ENCODE measurements at places on chromosomes 5 and 9.

DNA sequence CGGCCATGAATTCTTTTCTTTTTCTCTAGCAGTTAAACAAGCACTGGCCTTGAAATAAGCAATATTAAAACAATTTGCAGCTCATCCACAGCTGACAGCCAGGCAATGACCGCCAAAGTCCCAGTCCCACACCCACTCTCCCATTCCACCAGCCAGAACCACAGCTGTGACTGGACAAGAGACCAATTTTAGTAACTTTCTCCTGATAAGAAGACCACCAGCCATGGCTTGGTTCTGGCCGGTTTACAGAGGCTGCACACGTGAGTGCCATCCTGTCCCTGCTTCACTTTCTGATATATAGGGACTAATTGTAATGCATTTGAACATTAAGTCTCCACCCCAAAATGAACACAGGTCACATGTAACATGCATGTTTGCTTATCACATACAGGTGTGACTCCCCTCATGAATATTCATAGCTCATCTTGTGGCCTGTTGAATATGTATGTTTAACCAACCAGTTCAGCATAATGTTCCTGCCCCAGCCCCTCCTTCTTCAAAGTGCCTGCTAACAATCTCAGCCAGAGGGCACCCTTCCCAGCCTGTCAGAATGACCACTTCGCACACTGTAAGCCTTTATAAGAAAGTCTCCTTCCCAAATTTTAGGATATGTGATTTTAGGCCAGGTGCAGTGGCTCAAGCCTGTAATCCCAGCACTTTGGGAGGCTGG, 23.9 kb upstream of the FANCC start:
- no peak for DNase-seq

- peak; percentile 68 for DNase-seq
Measured at GRCh38 chr9:68705531-68706362, 707 bp downstream of the PIP5K1B start.

DNA sequence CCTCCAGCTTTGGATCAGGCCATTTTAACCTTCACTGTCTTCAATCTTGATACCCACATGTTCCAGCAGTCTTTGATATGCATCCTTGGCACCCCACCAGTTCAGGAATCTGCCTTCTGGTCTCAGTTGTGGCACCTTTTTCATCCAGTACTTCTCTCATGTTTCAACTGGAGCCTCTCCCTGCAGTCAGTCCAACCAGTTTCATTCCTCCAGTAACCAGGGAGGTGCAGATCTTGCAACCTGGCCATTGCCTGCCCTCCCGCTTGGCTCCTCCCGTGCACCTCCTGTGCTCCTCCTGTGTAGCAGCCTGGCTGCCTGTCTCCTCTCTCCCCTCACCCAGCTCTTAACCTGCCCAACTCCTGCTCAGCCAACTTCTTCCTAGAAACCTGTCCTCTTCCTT, 20.2 kb downstream of the FUBP3 start:
- DNase-seq: no peak

DNA sequence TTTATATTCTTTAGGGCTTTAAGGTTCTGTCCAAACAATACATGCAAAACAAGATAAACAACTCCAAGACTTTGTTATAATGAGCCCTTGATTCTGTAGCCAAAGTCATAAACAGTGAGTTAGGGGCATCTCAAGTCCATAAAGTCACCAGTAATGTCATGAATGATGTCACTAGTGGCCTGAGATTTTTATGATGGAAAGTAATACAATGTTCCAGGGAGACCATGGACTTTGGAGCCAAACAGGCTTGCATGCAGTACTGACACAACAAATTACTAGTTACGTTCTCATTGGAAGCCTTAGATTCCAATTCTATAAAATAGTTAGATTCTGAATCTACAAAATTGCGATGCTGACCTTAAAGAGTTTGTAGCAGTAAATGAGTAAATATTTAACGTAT, 280.0 kb downstream of the HINT1 start:
- DNase-seq: no peak

DNA sequence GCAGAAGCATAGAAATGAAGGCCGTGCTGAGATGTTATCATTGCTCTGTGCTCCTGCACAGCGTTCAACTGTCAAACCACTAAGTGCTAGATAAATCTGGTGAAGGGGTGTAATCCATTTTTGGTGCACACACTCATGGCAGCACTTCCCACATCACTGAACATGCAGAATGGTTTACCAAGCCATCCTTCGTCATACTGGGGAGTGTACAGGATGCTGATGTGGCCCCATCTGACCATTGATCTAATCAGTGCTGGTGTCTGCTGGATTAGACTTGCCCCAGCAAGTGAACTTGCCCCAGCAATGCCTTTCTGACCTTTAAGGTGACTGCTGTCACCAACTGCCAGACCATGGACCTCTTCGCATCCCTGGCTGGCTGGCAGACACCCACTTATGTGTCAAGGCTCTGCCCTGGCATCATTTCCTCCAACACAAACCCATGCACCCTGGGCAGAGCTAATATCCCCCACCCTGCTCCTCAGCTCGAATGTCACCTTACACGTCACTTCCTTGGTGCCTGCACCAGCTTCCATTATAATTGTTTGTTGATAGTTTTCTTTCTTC, 4.2 kb upstream of the SEMA4D start:
- no peak for DNase-seq

DNA sequence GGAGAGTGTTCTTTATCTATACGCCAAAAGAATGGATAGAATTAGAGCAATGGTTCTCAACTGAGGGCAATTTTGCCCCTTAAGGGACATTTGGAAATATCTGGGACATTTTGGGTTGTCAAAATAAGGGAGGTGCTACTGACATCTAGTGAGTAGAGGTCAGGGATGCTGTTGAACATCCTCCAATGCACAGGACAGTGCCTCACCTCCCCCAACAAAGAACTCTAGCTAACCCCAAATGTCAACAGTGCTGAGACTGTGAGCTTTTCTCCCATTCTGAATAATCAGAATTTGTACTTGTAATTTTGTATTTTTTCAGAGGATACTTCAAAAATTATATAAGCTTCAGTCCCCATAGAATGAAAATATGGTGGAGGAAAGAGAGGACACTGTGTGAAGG, 8.6 kb upstream of the SMC5 start:
- no peak for DNase-seq

DNA sequence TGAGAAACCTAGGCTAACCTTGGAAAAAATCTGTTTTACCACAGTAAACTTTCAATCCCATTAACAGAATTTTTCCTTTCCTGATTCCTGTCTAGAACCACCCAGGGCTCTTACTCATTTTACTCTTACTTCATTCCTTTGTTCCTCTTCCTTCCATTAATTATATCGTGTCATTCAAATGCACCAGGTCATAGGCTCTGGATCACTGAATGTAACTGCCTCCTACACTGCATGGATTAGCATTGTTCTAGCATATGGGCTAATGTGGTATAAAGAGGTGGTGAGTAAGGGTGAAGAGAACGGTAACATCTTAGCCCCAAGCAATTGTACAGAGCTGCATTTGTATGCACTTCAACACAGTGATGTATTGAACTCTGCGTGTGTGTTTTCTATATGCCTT, 49.5 kb upstream of the SPINK5 start:
- DNase-seq: no peak

DNA sequence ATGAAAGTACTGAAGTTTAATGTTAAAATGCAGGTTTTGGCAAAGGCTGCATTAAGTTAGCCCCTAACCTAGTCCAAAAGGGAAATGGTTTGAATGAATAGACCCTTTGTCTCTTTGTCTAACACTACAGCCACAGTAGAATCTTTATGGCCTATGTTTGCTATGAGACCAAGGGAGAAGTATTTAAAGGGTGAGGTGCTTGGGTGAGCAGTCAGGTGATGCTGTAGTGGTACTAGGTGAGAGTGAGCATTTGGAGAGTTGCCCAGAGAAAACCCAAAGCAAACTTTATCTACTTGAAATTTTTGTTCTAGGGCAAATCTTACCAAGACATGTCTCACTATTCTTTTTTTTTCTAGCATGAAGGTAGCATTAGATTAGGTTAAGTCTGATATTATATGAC, 1961.4 kb upstream of the WWC1 start:
- DNase-seq: no peak

- DNase-seq: peak; percentile 35
Measured at GRCh38 chr9:97505845-97506244, 4.4 kb downstream of the TMOD1 start.

- no peak for DNase-seq
Measured at GRCh38 chr9:77556396-77556795, 91.7 kb downstream of the GNA14 start.

DNA sequence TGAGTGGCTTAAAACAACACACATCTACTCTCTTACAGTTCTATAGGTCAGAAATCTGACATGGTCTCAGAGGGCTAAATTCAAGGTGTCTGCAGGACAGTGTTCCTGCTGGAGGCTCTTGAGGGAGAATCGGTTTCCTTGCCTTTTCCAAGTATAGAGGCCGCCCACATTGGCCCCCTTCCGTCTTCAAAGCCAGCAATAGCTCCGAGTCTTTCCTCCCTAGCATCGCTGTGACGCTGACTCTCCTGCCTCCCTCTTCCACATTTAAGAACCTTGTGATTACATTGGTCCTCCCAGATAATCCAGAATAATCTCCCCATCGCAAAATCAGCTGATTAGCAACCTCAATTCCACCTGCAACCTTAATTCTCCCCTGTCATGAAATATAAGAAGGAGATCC, 81.3 kb upstream of the IER5L start:
- no peak for DNase-seq

DNA sequence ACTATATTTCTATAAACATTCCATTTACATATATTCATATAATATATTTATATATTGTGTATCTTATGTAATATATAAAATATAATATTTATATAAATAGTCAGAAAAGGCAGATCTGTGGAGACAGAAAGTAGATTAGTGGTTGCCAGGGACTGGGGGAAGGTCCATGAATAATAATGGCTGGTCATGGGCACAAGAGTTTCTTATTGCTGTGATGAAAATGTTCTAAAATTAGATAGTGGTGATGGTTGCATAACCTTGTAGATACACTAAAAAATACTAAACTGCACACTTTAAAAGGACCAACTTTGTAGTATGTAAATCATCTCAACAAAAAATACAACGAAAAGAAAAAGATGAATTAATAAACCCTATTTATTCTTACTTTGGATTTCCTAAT, 47.3 kb downstream of the NUP155 start:
- DNase-seq: no peak

GRCh38 chr9:112361601-112362000, 18.3 kb upstream of the HSDL2 start:
- DNase-seq: peak; percentile 77

- DNase-seq: no peak
Measured at GRCh38 chr5:137668637-137669036, 67.3 kb downstream of the KLHL3 start.

- no peak for DNase-seq
Measured at GRCh38 chr5:88660947-88661805, 221.8 kb downstream of the MEF2C start.

DNA sequence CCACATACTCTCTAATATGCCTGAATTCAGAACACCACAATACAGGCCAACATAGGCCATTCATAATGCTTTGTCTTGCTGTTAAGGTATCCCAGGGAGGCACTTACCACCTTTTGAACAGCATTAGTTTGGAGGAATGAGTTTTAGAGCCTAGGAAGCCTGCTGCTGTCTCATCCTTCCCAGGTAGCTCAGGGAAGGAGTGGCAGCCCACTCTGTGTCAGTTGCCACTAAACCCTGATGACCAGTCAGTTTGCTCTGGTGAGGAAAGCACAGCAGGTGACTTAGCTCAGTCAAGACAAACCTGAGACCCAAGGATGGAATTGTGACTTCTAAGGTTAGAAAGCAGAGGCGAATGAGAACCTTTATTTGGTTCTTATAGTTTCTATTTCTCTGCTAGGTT, 337.4 kb upstream of the ATP10B start:
- no peak for DNase-seq

DNA sequence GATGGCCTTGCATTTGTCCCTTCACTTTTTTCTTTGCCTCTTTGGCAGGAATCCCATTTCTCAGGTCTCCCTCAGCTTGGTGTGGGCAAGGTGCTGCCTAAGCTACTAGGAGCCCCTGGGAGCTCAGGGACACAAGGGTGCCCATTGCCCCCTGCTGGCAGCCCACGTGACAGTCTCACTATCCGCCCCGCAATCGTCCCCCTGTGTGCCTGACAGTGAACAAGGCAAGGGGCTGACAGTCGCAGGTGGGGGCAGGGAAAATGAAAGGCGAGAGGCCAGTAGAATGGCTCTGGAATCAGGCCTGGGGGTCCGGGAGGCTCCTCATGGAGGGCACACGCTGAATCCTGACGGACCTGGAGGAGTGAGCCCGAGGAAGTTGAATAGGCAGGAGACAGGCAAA, 2.0 kb upstream of the PCDH12 start:
- no peak for DNase-seq

GRCh38 chr5:112634166-112634565, 103.5 kb upstream of the APC start:
- DNase-seq: no peak

DNA sequence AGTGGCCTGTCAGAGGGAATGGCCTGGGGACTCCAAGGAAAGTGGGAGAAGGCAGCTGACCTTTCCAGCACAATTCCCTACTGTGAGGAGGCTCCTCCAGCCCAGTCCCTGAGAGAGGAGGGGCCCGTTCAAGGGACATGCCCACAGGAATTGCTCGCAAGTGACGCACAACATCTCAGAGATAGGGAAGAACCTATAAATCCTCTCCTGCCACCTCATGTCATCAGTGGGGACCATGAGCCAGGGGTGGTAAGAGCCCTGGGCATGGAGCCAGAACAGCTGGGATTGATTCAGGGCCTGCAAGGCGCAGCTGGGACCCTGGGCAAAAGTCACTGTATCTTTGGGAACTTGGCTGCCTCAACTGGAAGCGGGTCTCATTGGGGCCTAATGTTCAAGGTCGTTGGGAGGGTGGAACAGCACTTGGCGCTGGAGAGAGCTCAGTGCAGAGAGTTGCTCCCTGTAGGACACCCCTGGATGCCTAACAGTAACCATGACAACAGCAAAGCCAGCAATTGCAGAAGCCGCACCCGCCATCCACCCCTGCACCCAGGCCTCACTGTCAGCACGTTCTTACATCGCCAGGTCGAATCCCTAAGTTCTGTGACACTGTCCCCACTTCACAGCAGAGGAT, 41.3 kb upstream of the ORM1 start:
- no peak for DNase-seq

DNA sequence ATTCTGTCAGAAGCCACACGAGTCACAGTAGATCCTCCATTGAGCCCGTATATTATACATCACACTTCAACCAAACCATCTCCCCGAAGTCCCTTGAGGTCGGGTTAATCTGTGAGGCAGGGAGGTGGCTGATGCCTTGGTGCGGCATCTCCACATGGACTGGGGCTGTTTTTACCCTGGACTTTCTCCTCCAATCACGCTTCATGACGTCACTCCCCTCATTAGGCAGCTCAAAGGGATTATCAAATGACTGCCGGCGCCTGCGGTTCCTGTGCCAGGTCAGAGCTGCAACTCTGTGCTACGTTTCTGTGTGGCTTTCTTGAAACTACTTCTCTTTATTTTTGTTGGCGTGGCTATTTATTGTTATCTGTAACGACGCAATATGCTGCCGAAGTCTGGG, 53.7 kb downstream of the TMOD1 start:
- no peak for DNase-seq

DNA sequence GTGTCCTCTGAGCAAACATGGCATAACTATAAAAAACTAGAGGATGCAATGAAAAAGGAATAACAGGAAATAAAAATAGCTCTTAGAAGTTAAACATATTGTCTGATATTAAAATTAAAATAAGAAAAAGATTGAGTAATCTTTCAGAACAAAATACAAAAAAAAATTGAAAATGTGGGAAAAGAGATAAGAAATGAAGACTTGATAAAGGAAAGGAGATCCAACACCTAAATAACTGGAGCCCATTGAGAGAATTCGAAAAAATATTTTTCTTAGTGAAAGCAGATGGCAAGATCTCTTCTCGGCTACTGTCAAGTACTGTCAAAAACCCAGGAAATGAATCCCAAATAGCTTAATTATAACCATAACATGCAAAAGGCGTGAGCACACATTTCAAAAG, 24.9 kb downstream of the LIFR start:
- DNase-seq: no peak
